Fibroblast of lung (primary cell): ENCODE measurements at places on chromosomes 1 and 21. TPM values are rescaled to one million over a fixed set of nuclear protein-coding genes. Genes with fewer than 3 reads are reported as not detected.

Gene COA7
- 14.5 and 15.2 TPM in 2 replicates for total RNA-seq

Gene QSOX1
- total RNA-seq: 1,004 and 1,312 TPM in 2 replicates

Gene PROX1
- under 0.01 and 0.17 TPM in 2 replicates for total RNA-seq

Gene RIT1
- total RNA-seq: 25.2 and 33.4 TPM in 2 replicates

Gene OR2L5
- total RNA-seq: not detected in 2 replicates

Gene CRYZ
- 36.0 and 50.2 TPM in 2 replicates for total RNA-seq

Gene CHI3L2
- 1.5 and 10.3 TPM in 2 replicates for total RNA-seq

Gene PLA2G2F
- not detected in 2 replicates for total RNA-seq

Gene CD53
- under 0.01 TPM in 1 of 2 replicates, not detected in the other for total RNA-seq

Gene POGZ
- 12.3 and 21.6 TPM in 2 replicates for total RNA-seq

Gene GCSAML
- total RNA-seq: not detected in 2 replicates

Gene PTAFR
- total RNA-seq: under 0.01 TPM in 2 replicates
